ENCODE measurements at places on chromosomes 6 and 20. TPM values are rescaled to one million over a fixed set of nuclear protein-coding genes. Genes with fewer than 3 reads are reported as not detected.

The TOX2 gene
- 117 TPM for total RNA-seq

The SRPK1 gene
- 103 TPM for total RNA-seq

The IL17F gene
- not detected for total RNA-seq

The CLPSL2 gene
- total RNA-seq, result not detected

The BTNL2 gene
- not detected for total RNA-seq

The MKKS gene
- total RNA-seq, result 29.2 TPM

The STMND1 gene
- not detected for total RNA-seq

GRCh38 chr6:43547222-43547621 is 28.6 kb downstream of the XPO5 start:
- no peak for DNase-seq
- H3K27me3 ChIP-seq, result no peaks in the 10 kb centered on the region
- H3K4me3 ChIP-seq, result no peak overlapping the region
- H3K4me1 ChIP-seq, result no peaks in the 10 kb centered on the region
- H3K36me3 ChIP-seq, result peaks cover 94% of the 10 kb centered on the region

DNA sequence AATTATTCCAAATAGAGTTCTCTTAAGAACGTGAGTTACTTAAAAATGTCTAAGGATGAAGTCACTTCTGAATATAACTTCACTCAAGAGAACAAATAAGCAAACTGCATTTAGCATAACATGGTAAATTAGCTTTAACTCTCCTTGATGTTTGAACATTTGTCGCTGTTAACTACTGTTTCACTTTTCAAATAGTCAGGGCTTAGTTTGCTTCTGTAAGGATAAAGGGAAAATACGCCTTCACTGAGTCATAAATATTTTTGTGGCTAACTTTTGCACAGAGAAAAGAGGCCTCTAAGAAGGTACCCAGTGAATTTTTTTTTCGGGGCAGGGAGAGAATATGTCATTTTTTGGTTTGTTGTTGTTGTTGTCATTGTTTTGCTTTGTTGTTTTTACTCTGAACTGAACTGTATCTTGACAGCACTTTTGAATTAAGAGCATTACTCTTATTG is 8.1 kb downstream of the PTPN1 start:
- peaks cover 49% of the 10 kb centered on the region for H3K4me1 ChIP-seq
- H3K27me3 ChIP-seq, result no peaks in the 10 kb centered on the region
- no peaks in the 10 kb centered on the region for H3K36me3 ChIP-seq
- no peak for DNase-seq
- peak overlapping the region; percentile 17 for H3K27ac ChIP-seq
- no peak overlapping the region for H3K4me3 ChIP-seq

DNA sequence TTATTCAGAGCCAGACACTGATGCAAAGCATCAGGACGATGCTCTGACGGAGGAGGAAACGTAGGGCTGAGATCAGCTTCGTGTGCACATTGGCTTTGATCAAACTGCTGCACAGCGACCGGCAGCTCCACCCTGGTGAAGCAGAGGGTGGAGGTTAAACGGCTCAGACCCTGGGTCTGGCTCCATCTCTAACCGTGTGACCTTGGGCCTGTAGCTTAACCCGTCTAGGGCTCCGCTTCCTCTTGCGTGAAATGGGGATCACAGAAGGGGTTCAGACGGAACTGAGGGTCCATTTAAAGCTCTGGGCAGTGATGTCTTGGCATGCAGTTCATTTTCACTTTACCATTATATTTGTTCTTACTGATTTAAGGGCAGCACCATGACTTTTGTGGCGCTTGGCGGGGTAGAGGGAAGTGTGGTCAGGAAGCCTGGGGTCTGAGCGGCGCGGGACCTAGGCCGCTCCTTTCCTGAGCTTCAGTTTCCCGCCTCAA is 644 bp downstream of the RBL1 start:
- peaks cover 14% of the 10 kb centered on the region for H3K4me1 ChIP-seq
- DNase-seq, result no peak
- H3K27ac ChIP-seq, result peak overlapping the region; percentile 97
- H3K27me3 ChIP-seq, result no peaks in the 10 kb centered on the region
- H3K4me3 ChIP-seq, result peak overlapping the region; percentile 58

GRCh38 chr6:150666071-150666470 is 66.4 kb downstream of the PLEKHG1 start:
- no peak overlapping the region for H3K4me3 ChIP-seq
- H3K4me1 ChIP-seq, result peaks cover 20% of the 10 kb centered on the region
- no peak overlapping the region for H3K27ac ChIP-seq
- H3K36me3 ChIP-seq, result no peaks in the 10 kb centered on the region

DNA sequence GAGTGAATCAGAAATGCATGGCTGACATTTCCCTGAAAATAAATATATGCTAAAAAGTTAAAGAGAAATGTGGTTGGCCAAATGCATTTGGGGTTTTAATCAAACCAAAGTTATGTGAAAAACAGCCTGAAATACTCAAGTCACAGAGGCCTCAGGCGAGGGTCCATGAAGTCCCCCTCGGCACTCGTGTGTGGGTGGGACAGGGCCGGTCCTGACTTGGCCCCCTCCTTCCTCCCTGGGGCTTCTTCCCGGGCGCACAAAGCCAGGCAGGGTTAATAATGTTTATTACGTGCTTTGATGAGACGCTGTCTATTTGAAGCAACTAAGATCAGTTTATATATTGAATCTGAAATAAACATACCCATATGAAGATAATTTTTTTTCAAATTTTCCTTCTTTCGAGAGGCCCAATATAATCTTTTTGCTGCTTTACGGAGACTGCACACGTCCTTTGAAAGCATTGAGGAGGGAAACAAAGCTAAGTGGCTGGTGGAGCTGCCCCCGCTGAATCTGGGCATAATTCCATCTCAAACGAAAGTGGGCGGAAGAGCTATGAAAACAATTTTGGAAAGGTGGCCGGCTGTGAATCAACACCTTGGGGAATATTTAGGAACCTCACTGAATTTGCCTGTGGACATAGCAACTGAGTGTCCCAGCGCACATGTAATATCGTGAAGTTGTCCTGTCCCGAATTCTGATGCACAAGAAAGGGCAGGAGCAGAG is 55.8 kb upstream of the SMOC2 start:
- no peaks in the 10 kb centered on the region for H3K36me3 ChIP-seq
- H3K4me1 ChIP-seq, result no peaks in the 10 kb centered on the region
- H3K27me3 ChIP-seq, result no peaks in the 10 kb centered on the region
- no peak overlapping the region for H3K27ac ChIP-seq
- DNase-seq, result peak; percentile 12

DNA sequence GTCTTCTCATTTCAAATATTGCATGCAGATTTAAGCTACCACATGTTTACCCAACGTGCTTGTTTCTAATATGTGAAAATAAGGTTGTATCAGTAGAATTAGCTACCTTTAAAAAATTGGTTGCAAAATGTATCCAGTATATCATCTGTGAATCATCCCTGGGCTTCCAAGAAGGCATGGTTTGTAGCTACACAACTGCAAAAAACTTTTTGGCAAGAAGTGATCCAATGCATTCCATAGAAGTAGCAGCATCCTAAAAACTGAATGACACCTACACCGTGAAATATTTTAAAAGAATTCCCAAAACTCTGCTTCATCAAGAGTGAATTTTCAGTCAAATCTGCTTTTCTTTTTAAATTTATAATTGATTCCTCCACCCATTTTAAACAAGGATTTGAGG is 89.1 kb downstream of the AIG1 start:
- H3K4me1 ChIP-seq, result no peaks in the 10 kb centered on the region
- no peak for DNase-seq
- no peak overlapping the region for H3K4me3 ChIP-seq
- no peaks in the 10 kb centered on the region for H3K36me3 ChIP-seq
- no peaks in the 10 kb centered on the region for H3K27me3 ChIP-seq
- no peak overlapping the region for H3K27ac ChIP-seq

DNA sequence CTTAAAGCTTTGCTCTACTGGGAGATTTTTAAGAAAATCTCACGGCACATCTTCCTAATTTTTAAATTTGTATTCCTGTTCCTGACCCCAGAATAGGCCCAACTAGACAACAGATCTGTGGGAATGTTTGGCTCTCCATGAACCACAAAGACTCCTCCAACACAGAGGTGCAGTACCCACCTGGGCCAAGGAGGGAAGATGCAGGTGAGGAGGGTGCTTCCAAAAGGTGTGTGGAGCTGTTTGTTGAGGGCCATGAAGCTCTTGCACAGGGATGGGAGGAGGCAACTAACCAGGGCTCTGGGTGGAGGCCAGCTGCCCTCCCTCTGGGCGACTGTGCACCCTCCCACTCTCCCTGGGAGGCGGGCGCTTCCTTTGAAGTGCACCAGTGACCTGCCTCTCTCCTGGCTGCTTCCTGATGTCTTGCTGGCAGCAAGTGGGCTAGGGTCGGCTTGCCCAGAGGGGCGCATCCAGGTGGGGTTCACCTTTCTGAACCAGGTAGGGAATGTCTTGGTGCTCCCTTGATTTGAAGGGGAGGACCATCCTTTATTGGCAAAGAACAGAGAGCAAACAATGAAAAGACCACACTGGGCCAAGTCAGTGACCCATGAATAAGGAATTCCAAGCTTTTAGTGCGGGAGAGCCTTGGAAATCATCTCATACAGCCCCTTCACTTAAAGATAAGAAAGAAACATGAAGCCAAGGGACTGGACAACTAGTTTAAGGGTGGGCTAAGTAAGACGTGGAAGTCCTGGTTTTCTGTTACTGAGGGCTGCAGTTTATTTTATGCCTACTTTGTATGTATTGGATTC is 76.0 kb downstream of the ANKRD6 start:
- H3K27me3 ChIP-seq, result no peaks in the 10 kb centered on the region
- no peak overlapping the region for H3K27ac ChIP-seq
- H3K4me1 ChIP-seq, result no peaks in the 10 kb centered on the region
- no peak overlapping the region for H3K4me3 ChIP-seq
- no peak for DNase-seq
- no peaks in the 10 kb centered on the region for H3K36me3 ChIP-seq

All from A673 (cell line).